Activated CD4-positive, alpha-beta T cell treated with anti-CD3 and anti-CD28 coated beads, Interleukin-2, amount 50 U/mL, for 24 hours (primary cell): ENCODE measurements at places on chromosomes 5 and 9.

DNA sequence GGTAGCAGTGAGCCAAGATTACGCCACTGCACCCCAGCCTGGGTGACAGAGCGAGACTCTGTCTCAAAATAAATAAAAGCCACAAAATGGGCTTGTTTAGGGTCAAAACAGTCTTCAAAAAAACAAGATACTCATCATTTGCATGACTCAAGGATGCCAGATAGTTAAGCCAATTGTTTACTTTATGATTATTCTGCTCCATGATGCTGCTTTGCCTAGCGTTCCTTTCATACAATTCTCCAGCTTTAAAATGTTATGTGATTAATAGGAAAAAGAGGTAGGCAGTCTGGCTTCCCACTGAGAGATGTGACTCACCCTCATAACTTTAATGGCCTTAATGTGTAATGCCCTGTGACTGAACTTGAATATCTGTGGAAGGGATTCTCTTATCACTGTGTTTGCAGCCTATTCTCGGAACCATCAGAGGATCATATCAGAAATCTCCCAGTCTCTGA lies 364.6 kb upstream of the TRPC7 start:
- DNase-seq, result no peak

- DNase-seq, result no peak
Measured at GRCh38 chr9:126974594-126974993, 60.0 kb downstream of the RALGPS1 start.

DNA sequence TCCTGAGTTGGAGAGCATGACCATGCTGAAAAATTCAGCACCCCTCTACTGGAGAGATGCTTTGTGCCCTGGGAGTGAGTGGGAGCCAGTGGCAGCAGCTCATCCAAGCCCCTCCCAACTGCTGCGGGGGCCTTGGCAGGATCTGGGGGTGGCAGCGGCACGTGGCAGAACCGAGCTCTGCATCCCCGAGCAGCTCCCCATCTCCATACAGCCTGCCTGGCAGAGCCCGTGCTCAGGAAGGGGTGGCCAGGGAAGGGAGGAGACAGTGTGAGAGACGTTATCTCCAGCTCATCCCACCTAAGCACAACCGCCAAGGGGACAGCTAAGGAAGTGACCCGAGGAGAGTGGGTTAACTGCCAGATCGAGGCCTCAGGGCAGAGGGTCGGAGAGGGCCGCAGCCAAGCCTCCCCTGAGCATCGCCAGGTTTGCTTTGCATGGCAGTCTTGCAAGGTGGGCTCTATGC lies 17.2 kb upstream of the DPM2 start:
- DNase-seq, result no peak

GRCh38 chr9:93533863-93534262 lies 42.5 kb upstream of the PHF2 start:
- no peak for DNase-seq

- DNase-seq, result no peak
Measured at GRCh38 chr5:1537603-1538154, 13.9 kb upstream of the LPCAT1 start.

DNA sequence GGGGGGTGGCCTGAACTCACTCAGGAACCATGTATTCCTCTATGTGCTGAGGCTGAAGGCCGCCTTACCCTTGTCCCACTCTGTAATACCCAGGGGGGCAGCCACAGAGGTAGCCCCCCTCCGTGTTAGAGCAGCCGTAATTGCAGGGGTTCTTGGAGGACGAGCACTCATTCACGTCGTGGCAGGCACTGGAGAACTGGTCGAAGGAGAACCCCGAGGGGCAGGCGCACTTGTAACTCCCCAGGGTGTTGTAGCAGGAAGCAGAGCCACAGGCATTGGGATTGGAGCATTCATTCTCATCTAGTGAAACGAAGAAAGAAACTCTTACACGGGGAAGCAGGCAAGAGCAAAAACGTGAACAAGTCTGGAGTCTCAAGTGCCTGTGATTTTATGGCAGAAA lies 179.8 kb downstream of the SLC12A2 start:
- no peak for DNase-seq

GRCh38 chr9:133584559-133585476 lies 24.4 kb downstream of the FAM163B start:
- no peak for DNase-seq

- DNase-seq, result no peak
Measured at GRCh38 chr5:139744471-139745131, 51.0 kb upstream of the PSD2 start.

- no peak for DNase-seq
Measured at GRCh38 chr5:116137544-116138378, 52.9 kb downstream of the COMMD10 start.

DNA sequence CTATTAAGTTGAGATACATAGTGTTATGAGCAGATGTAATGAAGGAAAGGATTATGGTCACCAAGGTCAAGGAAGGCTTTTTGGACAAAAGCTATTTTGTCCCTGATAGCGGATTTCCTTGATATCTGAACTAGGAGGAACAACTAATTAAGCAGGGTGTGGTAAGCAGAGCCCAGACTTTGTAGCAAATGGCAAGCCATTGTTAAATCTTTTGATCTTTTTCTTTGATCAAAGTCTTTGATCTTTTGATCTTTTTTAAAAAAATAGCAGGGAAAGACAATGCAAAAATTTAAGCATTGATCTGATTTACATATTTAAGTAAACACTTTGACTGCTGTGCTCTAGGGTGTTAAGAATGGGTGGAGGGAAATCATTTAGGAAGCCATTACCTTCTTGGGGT lies 1242.0 kb downstream of the MAT2B start:
- DNase-seq, result no peak

DNA sequence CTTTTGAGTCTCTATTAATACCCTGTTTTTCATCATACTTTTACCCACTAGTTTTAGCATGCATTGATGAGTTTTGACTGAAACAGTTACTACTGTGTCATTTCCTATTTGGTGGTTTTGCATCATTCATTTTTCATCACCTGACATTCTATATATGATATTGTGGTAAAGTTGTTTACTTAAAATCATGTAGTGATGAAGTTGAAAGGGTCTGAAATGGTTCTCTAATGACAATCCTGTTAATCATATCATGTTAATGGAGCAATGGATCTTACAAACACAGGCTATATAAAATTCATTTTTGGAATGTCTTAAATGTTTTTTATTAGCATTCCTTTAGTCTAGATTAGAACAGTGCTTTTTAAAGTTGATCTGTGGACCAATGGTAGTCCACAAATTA lies 84.1 kb downstream of the ERBIN start:
- no peak for DNase-seq

DNA sequence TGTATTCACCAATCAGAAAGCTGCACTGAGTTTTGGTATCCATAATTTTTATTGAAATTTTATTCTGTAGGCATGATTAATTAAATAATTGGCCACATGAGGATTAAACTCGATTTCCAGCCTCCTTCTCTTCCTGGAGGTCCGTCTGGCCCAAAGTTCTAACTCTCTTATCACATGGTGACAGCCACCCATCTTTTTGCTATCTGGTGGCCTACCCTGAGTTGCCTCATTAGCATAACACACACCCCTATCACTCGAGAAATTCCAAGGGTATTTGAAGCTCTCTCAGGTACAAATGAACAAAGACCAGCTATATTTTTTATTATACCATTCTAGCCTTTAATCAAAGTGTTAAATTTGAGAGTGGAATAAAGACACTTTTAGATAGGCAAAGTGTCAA lies 57.7 kb downstream of the APC start:
- no peak for DNase-seq

DNA sequence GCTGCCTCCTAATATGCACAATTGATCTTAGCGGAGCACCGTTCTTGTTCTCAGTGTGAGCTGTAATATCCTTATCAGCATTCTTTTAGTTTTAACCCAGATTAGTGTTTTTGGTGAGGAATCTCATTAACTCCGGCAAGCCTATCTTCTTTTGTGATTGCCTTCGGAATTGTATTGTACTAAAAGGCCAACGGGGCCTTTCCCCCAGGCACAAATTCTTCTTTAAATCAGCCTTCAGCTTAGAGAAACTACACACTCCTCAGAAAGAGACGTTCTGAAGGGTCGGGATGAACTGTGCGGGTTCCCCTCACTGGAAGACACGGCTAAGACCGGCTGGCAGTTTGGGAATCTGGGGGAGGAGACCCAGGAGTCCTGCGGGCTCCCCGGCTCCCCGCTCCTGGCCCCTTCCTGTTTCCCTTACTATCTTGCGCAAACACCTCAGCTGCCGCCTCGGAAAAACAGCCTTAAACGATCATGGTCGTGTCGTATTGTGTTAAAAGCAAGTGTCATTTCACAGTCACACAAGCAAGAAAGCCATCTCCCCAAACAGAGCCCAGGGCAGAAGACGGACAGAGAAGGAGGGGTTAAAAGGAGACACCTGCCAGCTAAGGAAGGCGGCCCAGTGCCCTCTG lies 353.1 kb upstream of the IRX2 start:
- DNase-seq, result no peak

- no peak for DNase-seq
Measured at GRCh38 chr9:126532951-126533925, 80.5 kb upstream of the LMX1B start.

DNA sequence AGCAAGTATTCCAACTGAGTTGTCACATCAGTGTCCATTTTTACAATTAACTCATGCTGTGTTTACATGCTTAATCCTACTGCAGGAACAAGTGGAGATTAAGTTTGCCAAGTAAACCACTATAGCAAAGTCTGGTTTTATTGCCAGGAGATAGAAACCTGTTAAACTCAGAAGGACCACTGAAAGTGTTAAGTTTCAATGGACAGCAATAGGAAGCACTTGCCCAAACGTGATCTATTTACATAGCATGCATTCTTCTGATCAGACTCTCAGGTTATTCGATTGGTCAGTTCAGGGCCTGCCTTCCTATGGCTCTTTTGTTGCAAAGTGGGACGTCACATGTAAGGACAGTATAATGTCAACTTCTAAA lies 28.0 kb upstream of the IFNK start:
- DNase-seq, result no peak

- DNase-seq, result no peak
Measured at GRCh38 chr5:38885208-38885607, 39.4 kb downstream of the OSMR start.

DNA sequence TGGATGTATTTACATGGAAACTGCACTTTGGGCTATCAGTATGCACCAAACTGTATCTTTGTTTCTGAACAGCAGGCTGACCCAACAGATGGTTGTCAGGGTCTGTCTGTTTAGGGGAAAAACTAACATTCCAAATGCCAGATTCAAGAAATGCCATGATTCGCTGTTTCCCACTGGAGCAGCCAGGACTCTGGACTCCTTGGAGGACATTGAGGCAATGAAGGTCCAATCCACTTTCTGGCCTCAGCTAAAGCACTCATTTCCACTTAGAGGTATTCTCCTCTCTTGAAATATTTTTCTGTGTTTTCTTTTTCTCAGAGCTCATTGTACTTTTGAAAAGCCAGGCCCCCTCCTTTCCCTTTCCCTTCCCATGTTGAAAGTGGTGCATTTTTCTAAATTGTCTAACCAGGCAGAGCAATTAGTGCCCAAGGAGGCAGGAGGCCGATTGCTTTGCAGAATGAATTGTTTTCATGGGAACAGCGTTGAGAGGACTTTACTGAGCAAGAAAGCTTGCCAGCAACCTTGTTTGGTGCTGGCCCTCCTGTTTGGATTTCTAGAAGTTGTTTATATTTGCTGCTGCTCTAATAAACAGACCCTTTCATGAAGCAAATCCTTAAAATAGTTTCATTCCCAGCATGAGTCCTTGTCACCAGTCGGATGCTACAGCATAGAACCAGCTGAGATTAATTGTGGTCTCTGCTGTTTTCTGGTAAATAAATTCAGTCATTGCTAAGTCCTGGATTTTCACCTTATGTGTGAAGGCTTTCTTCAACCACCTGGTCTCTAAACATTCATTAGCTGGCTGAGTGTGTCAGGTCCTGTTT lies 132.8 kb upstream of the TAF11L2 start:
- DNase-seq, result no peak

GRCh38 chr5:150862070-150862469 lies 15.7 kb downstream of the IRGM start:
- DNase-seq, result no peak

- DNase-seq, result no peak
Measured at GRCh38 chr5:87539839-87540238, 127.1 kb upstream of the CCNH start.

DNA sequence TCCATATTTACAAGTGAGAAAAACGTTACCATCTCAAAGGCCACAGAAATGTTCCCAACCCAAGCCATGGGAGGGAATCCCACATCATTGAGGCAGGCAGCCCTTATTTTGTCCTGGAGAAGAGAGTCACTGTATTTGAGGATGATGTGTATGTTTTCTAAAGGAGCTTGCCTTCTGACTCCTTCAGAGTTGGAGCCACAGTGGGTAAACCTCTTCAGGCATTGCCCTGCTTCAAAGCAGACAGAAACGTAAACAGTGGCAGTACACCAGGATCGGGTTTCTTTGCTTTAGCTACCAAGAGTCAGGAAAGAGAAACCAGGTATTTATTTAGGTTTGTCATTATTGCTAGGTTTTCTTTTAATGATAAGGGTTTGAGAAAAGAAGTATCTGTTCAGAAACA lies 45.7 kb downstream of the MUSK start:
- DNase-seq, result no peak

- DNase-seq, result no peak
Measured at GRCh38 chr5:68440245-68440644, 224.7 kb downstream of the PIK3R1 start.

DNA sequence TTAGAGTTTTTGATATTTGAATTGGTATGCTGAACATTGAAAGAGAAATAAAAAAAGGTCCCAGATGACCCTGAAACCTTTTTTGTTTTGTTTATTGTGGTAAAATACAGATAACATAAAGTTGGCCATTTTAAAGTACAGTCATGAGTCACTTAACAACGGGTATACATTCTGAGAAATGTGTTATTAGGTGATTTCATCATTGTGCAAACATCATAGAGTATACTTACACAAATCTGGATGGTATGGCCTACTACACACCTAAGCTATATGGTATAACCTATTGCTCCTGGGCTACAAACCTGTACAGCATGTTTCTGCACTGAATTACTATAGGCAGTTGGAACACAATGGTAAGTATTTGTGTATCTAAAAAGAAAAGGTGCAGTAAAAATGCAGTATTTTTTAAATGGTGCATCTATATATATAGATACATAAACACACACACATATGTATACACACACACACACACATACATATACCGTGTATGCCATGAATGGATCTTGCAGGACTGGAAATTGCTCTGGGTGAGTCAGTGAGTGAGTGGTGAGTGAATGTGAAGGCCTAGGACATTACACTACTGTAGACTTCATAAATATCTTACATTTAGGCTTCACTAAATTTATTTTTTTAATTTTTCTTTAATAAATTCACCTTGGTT lies 31.0 kb downstream of the TTC1 start:
- no peak for DNase-seq

DNA sequence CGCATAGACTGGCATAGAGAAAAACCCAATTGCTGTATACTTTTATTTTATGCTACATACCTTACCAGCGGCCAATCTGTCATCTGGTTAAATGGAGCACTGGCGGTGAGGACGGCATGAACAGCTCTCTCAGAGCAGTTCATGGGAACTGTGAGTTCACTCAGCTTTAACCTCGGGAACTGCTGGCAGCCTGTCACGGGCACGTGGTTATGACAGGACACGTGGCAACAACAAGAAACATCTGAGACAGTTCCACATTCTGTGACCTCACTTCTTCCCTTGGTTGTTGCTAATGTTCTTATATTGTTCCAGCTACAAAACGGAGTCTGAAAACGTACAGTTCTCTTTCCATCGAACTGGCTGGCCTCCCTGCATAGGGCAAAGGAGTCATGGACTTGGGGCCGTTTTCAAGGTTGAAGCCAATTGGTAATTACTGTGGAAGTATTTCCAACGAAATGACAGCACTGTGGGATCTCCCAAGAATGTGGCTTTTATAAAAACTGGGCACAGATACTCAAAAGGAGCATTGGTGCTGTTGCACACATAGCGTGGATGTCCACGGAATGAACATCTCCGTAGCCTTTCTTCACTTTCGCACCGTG lies 246.3 kb upstream of the DAP start:
- no peak for DNase-seq

GRCh38 chr9:121349009-121349408 lies 21.0 kb downstream of the STOM start:
- DNase-seq, result no peak
